ENCODE measurements at places on chromosomes 11 and 22.

GRCh38 chr11:28606930-28607329 lies 498.7 kb downstream of the METTL15 start:
- DNase-seq: no peak

DNA sequence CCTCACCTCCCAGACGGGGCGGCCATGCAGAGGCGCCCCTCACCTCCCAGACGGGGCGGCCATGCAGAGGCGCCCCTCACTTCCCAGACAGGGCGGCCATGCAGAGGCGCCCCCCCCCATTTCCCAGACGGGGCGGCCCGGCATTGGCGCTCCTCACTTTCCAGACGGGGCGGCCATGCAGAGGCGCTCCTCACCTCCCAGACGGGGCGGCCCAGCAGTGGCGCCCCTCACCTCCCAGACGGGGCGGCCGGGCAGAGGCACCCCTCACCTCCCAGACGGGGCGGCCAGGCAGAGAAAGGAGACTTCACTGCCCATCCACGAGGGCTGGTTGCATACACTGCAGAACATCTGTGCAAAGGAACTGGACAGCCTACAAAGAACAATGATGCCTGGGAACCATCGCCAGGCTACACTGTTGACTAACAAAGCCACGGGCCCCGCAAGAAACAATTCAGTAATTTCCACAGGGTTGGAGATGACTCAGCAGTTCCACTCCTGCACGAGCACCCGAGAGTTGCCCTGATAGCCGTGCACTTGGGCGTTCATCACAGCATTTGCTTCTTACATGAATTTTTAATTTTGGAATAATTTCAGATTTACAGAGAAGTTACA lies 58.7 kb downstream of the CTTN start:
- DNase-seq: no peak

DNA sequence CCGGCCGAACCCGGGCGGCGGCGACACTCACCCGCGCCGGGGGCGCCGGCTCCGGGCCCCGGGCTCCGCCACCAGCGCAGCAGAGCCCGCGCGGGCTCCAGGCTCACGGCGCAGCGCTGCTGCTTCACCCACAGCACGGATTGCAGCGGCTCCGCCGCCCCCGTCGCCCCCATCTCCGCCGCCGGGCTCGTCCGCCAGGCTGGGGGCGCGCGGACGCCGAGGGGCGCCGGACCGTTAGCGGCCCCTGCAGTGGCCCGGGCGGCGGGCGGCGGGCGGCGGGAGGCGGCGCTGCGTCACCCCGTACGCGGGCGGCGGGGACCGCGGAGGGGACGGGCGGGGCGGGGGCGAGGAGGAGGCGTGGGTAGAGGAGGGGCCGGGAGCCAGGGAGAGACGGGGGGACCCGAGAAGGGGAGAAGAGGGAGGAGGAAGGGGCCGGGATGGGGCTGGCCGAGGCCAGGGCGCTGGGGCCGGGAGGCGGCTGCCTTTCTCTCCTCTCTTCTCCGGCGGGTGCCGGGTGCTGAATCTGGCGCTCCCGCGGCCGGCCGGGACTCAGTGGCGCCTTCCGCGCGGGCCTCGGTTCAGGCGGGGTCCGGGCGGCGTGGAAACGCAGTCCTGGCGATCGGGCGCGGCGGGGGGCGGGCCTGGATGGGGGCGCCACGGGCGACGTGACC lies at the start of gene CERK:
CERK (minus strand) TSS at position 277 of the 671 bp plus-strand sequence; CDS start at position 173, 104 bp downstream.
- DNase-seq: peak; percentile 31

- no peak for DNase-seq
These were observed 32.1 kb downstream of the ARFGAP2 start for GRCh38 chr11:47144541-47144940.

- DNase-seq: no peak
These were observed 77.5 kb upstream of the UCP3 start for GRCh38 chr11:74086242-74086884.

DNA sequence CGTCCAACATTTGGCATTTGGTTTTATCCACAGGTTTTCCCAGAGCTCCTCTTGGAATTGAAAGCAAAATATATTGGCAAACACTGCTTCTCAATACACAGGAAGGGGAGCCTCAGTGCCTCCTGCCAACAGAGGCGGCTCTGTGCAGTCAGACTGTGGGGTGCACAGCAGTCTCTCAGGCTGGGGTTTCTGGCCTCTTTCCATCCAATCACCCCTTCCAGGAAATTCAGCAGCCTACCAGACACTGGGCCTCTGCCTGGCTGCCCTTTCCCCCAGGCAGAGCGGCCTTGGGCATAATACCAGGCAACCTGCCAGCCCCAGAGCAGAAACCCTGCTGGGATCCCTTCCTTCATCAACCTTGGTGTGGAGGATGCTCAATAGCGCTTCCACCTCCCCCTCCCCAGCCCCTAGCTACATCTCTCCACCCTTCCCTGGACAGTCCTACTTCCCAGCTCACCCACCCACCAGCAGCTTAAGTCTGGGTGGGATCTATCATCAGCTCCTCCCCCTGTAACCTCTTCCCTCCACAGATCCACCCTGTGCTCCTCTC lies 17.8 kb upstream of the RAPSN start:
- no peak for DNase-seq

DNA sequence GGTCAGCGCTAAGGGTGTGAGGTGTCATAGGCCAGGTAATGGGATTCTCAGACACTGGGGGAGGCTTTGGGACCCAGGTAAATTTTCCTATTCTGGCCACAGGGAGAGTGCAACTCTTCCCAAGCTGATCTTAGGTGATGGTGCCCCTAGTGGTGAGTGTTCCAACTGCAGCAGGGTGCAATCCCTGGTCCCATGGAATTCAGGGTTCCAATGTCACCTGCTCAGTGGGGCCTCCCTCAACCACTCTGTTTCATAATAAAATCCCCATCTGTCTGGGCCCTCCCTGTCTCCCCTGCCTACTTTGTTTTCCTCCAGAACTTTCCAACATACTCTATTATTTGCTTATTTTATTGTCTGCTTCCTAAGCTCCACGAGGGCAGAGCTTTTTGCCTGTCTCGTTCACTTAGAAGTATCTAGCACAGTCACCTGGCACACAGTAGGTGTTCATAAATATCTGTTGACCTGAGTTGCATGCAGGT lies 2.9 kb upstream of the SGSM1 start:
- DNase-seq: peak; percentile 37

DNA sequence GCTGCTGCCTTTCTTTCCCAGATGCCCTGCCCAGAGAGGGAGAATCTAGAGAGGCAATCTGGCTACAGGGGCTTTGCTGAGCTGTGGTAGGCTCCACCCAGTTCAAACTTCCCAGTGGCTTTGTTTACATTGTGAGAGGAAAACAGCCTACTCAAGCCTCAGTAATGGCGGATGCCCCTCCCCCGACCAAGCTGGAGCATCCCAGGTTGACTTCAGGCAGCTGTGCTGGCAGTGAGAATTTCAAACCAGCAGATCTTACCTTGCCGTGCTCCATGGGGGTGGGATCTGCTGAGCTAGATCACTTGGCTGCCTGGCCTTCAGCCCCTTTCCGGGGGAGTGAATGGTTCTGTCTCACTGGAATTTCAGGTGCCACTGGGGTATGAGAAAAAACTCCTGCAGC lies 12.2 kb downstream of the BDNF start:
- DNase-seq: no peak

- DNase-seq: no peak
These were observed 10.7 kb downstream of the TSPAN18 start for GRCh38 chr11:44737245-44738085.

GRCh38 chr11:62882788-62883501 lies 2.2 kb downstream of the SLC3A2 start:
- no peak for DNase-seq

DNA sequence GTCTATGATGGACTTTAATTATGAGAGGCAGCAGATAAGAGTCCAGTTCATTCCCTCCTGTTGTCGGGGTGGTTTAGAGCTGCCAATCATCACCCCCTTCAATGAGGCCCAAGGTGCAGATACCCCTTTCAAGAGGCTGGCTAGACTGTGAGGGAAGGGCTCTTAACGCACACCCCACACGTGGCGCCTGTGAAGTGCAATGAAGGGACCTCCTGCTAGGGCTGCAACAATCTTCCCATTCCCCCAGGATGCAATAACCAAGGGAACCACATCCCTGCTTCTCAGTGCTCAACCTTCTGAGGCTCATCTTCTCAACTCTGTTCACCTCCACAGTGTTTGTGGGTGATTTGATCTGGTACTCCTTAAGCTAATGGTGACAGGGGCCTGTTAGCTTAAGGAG lies 19.0 kb downstream of the TENM4 start:
- DNase-seq: no peak

- DNase-seq: no peak
These were observed 9.8 kb downstream of the NRXN2 start for GRCh38 chr11:64713016-64713707.

DNA sequence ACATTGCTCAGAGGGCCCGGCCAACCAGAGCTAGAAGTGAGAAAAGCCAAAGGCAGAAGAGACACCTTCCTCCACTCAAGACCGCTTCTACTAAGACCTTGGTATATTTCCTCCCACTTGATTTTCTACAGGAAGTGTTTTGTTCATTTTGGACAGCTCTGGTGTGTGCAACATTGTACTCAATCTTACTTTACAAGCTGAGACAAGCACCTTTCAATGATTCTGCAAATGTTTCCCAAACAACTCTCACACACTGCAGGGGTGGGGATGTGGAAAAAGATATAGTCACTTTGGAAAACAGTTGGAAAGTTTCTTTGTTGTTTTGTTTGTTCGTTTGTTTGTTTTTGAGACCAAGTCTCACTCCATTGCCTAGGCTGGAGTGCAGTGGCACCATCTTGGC lies 15.7 kb downstream of the MYO18B start:
- no peak for DNase-seq

- no peak for DNase-seq
These were observed 34.2 kb upstream of the NECTIN1 start for GRCh38 chr11:119763071-119763728.

DNA sequence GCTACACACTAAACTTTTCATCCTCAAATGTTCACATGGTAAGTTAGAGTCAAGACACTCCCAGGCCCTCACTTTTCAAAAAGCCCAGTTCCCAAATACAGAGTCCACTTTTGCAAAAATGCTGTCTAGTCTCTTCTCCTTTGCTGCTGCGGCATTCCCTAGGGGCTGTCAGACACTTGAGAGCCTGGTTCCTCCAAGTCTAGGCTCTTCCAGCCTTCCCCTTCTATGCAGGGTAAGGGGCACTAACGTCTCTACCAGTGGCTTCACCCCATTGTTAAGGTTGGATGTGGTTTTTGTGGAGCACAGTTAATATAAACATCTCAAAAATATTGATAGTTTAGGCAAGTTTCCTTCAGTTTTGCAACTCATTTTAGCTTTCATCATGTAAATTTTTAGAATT lies 181.5 kb downstream of the KIF18A start:
- DNase-seq: no peak

DNA sequence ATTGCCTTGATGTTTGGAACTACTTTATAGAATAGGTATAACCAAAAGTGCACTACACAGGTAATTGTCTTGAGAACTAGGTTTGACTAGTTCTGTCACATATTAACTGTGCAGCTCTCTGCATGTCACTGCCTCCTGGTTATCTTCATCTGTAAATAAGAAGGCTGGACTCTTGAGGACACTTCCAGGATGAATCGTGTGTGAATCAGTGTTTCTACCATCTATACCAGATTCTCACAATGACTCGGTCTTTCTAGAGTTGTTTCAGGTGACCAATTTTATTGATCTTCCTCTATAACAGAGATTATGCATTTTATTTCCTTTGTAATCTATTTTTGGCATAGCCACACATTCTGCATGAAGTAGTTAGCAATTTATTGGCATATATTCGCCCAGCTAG lies 1181.0 kb upstream of the TENM4 start:
- no peak for DNase-seq

GRCh38 chr11:70220136-70220535 lies 17.0 kb downstream of the FADD start:
- no peak for DNase-seq

DNA sequence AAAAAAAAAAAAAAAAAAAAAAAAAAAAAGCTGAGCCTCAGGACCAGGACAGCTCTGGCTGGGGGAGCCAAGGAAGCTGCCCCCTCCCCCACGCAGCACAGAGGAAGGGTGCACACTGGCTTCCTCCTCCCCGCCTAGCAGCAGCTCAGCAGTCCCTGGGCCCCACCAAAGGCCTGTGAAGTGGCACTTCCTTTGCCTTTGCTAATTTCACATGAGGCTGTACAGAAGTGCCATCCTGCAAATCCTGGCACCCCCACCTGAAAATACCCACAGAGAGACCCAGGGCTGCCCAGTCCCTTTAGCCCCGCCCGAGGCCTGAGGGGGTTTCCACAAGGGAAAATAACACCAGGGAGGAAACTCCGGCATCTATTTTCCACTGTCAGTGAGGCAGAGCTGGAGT lies 3.9 kb downstream of the RHOG start:
- DNase-seq: peak; percentile 48

DNA sequence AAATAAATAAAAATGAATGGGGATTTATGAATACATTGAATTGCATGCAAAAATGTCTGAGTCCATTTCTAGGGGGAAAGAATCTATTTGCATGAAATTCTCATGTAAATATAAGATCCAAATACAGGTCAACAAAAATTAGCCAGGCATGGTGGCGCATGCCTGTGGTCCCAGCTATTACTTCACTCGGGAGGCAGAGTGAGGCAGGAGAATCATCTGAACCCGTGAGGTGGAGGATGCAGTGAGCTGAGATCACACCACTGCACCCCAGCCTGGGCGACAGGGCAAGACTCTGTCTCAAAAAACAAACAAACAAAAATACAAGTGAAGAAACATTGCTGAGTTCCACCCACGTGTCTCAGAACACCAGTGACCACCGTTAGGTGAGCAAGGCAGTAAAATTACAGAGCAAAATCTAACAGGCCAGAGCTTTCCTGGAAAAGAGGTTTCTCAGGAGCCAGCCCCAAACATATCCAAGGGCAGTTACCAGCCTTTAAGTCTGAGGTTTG lies 17.3 kb downstream of the PACSIN2 start:
- DNase-seq: no peak

DNA sequence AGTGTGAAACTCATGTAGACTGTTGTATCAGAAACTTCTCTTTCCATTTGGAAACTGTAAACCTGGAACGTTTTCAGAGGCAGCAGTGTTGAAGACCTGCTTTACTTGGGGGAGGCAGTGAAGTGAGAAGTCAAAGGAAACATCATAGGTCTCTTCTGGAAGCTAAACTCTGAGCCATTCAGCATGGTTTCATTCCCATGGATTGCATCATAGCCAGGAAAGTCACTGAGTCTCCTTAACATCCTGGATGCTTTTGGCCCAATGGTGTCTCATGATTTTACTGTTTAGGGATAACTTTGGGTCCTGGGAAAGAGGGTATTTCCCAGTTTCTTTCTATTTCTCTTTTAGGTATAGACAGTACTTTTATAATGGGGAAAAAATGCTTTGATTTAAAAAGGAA lies 153.2 kb upstream of the E2F8 start:
- DNase-seq: no peak

- DNase-seq: no peak
These were observed at the start of gene RAPSN for GRCh38 chr11:47448566-47449427. TSS of gene RAPSN (minus strand) at chr11:47449136. CDS start at chr11:47448964, 172 bp downstream.

DNA sequence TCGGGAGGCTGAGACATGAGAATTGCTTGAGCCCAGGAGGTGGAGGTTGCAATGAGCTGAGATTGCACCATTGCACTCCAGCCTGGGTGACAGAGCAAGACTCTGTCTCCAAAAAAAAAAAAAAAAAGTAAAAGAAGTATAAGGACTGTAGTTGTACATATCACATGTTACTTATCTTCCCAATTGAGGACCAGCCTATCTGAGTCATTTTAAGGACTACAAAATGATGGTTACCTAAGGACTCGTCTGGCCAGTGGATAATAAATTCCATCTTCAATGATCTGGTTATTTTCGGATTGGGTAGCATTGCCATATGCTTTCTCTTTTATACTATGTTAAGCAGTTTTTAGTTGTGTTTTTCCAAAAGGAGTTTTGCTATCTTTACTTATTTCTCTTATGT lies 55.3 kb downstream of the PPFIA1 start:
- no peak for DNase-seq

GRCh38 chr22:23534201-23534850 lies 45.8 kb downstream of the IGLL1 start:
- DNase-seq: no peak
